ENCODE measurements at places on chromosomes 2 and 18.

GRCh38 chr2:31190188-31190587, 27.1 kb downstream of the CAPN14 start:
- DNase-seq = no peak

DNA sequence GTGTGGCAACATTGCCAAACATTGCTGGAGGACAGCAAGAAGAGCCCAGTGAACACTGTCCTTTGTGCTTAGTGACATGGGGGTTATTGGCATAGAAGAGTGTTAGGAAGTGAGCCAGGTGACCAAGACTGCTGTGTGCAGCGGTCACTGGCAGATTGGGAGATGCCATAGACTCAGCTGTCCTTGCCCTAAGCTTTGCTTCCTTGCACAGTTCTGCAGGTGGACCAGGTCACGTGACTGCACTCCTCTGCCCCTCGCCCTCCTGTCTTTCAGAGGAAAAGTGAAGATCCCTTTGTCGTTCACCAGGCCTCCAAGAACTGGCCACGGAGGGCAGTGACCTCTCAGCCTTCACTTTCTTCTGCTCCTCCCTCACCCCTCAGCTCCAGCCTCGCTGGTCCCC, 215.6 kb upstream of the SMIM21 start:
- DNase-seq = no peak

GRCh38 chr2:37377187-37377532, 32.7 kb downstream of the QPCT start:
- DNase-seq = no peak

GRCh38 chr2:210461401-210461800, 15.2 kb downstream of the LANCL1 start:
- no peak for DNase-seq

DNA sequence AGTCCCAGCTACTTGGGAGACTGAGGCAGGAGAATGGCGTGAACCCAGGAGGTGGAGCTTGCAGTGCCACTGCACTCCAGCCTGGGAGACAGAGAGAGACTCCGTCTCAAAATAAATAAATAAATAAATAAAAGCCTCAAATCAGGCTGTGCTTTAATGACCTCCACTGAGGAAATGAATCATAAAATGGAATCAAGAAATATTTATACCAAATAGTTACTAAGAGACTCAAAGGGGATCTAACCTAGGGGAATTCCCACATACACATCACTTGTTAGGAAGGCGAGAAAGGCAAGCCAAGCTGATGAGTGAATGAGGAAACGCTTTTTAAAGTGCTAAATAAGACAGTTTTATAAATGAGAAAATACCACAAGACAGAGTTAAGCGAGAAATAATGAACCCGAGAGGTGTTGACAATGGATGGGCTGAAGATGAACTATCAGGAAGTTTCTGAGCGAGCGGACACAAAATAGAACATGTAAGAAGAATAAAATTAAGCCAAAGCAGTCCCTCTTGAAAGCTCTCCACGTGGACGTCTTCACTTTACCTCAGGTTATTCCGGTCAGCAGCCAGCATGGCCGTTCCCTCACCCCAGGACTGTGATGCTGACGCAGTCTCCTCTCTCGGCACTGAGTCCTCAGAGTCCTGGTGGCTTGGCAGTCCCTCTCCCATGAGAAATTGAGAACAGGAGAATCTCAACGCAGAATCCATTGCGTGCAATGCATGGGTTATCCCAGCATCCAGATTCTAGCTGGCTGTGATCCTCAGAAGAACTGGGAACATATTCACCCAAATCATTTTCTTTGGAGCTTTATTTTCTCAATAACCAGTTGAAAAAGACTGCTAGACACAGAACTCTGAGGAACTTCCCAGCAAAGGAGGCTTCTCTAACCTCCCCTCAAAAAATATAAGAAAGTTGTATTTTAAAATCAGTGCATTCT, 22.3 kb downstream of the PXDN start:
- DNase-seq = peak; percentile 26

GRCh38 chr2:20671736-20672080, 4.8 kb downstream of the GDF7 start:
- no peak for DNase-seq

DNA sequence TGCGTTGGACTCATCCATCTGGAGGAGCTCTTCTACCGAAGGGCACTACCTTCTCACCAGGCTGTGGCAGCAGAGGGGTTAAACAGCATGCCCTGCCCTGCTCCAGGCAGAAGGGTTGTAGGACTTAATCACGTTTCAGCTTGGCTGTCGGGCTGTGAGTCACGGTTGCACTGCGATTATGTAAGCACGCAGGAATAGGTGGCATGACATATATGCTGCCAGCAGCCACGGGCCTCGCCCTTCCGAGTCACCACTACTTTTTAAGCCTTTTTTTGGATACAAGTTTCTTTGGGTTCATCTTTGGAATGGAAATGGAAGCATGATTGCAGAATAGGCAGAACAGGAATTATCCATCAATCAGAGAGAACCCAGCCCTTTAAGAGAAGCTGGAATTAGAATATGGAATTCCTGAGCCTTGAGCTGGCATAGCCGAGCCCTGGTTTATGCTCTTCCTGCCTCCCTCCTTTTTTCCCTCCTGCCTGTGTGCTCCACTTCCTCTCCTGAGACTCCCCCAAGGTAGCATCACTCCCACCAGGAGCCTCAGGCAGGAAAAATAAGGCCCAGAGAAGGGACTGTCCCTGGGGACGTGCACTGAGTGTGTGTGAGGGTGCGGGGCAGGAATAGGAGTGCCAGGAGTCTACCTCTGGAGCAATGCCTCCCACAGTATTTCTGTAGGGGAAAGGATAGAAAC, 86.8 kb downstream of the SEMA4F start:
- peak; percentile 10 for DNase-seq

GRCh38 chr18:5556310-5556974, 12.6 kb upstream of the EPB41L3 start:
- no peak for DNase-seq

GRCh38 chr18:7567474-7568425, 634 bp downstream of the PTPRM start:
- DNase-seq = peak; percentile 70

Measured in hematopoietic multipotent progenitor cell (in vitro differentiated cells).